ENCODE measurements at places on chromosomes 1 and 21.

DNA sequence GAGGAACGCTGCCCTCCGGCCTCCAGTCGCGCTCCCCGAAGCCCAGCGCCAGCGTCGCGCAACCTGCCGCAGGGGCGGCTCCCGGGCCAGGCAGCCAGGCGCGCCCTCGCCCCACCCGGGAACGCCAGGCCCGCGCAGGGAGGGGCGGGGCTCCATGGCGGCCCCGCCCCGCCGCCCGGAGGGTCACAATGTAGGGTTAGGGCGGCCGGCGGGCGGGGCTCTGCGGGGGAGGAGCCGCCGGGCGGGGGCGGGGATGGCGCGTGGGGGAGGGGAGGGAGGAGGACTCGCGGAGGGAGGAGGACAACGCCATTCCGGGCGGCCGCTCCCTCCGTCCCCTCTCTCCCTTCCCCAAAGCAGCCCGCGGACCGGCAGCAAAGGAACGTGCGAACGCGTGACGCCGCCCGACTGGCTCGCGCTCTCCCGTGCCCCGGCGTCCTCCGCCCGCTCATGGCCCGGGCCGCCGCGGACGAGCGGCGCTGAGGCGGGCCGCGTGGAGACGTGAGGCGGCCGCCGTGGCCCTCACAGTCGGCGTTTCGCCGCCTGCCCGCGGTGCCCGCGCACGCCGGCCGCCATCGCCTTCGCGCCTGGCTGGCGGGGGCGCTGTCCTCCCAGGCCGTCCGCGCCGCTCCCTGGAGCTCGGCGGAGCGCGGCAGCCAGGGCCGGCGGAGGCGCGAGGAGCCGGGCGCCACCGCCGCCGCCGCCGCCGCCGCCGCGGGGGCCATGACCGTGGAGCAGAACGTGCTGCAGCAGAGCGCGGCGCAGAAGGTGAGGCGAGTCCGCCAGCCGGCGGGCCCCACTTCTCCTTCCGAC is at the start of gene USP25:
Gene USP25 (plus strand): TSS at position 309 of the 810 bp plus-strand sequence. CDS start 412 bp downstream, at position 721.
- peak; percentile 86 for DNase-seq

DNA sequence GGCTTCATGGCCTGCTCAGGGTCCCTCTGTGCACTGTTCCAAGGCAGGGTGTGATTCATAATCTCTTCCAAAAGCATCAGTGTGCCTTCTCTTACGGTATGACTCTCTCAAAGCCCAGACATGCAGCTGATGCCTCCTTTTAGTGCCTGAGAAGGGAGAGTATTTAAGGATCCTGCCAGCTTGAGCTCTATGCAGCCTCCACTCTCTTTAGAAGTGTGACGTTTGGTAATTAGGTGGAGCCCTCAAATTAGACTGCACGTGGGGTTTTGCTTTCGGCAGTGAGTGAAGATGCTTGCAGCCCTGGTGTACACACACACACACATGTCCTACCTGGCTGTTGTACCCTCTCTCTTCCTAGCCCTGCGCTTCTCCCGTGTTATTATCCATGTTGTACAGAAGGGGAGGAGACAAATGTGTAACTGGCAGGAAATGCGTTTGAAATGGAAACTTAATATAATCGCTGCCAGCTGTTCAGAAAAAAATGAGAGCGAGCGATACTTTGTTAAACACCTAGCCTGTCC is 2.6 kb upstream of the C1orf174 start:
- DNase-seq: no peak

GRCh38 chr1:90313778-90314177 is 318.9 kb downstream of the ZNF326 start:
- no peak for DNase-seq

DNA sequence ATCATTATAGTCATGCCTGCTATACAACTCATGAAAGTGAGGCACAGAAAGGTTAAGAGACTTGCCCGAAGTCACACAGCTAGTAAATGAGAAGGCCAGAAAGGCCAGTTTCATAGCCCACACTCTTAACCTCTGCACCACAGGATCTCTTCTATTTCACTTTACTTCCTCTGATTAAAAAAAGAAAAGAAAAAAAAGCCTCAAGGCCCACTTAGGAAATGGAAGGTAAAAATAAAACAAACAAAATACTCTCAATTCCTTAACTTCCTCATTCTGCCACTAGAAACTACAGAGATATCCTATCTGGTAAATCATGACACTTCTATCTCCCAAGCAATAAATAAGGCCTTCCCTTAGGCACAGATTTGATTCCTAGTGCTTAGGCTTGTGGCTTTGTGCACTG is 7.6 kb upstream of the ENAH start:
- no peak for DNase-seq

DNA sequence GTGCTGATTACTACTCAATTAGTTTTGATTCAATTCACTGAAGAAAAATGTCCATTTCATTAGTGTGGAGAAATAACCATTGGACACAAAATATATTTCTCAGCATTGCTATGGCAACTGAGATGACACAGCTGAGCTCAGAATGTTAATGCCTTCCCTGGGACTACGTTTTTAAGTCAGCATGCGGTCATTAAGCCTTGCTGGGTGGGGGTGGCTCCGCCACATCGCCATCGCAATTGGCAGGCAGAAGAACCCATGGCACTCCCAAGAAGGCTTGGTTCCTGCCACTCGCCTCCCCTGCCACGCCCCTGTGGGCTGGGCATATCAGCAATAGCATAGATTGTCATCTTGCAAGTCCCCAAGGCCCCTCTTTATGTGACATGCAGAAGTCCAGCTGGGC is 256.7 kb upstream of the CAMK1G start:
- DNase-seq: no peak

DNA sequence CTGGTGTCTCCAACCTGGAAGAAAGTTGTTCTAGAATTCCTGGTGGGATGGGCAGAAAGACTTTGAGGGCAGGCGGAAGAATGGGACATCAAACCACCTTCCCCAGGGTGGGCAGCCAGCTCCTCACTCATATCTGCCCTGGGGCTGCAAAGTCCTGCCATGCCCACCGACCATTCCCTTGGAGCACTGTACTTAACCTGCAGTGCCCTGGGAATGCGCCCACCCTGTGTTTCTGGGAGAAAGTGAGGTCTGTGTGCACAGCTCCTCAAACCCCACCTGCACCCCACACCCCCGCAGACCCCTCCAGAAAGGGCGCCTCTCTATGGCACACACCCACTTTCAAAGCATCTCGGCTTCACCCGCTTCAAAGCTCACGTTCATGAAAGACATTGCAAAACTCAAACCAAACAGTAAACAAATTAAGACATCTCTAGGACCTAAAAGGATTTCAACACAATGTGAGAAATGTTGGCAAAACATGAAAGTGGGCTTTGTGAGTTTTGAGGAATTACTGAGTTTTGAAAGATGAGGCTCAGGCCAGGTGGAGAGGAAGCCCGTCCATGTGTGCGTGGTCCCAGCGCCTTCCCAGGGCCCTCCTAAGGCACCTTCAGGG is 25.1 kb downstream of the KRTAP10-1 start:
- no peak for DNase-seq

DNA sequence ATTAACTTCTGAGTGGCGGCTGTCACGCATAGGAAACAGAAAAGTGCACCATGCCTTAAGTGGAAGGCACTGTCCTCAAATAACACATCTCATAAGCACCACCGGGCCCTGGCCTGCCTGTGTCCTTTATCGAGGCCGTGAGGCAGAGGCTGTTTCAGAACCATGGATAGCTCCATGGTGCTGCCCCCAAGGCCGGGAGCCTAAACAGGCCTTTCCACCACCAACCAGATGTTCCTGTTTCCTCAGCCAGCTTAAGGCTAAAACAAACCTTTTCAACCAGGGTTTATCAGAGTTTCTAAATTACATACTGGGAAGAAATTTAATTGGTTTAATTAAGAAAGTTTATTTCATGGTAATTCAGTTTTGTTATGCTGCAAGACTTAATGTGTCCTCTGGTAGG is 114.4 kb downstream of the DMRTA2 start:
- peak; percentile 88 for DNase-seq

- no peak for DNase-seq
Measured at GRCh38 chr1:116874733-116875249, 34.9 kb upstream of the PTGFRN start.

DNA sequence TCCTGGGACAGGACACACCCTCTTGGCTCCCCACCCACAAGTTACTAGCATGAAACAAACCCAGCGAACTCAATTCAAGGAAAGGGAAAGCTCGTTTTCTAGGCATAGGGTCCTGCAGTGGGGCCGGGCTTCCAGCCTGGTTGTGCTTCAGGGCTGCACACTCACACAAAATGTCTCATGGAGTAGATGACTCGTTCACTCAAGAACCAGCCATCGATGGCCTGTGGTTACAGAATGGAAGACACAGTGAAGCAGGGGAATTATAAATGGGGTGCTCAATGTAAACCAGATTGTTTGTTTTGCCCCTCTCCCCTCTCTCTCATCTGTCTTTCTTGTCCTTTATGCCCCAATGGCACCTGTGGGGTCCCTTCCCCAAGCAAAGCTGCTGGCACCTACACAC is 56.0 kb upstream of the COX20 start:
- DNase-seq: no peak

DNA sequence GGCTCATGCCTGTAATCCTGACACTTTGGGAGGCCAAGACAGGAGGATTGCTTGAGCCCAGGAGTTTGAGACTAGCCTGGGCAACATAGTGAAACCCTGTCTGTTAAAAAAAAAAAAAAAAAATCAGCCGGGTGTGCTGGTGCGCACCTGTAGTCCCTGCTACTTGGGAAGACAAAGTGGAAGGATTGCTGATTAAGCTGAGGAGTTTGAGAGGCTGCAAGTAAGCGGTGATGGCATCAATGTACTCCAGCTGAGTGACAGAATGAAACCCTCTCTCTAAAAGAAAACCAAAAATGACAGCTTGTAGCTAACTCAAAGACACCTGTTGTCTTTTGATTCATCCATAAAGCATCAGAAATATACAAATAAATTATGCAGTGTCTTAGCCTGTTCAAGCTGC is 31.8 kb downstream of the SIPA1L2 start:
- DNase-seq: no peak

DNA sequence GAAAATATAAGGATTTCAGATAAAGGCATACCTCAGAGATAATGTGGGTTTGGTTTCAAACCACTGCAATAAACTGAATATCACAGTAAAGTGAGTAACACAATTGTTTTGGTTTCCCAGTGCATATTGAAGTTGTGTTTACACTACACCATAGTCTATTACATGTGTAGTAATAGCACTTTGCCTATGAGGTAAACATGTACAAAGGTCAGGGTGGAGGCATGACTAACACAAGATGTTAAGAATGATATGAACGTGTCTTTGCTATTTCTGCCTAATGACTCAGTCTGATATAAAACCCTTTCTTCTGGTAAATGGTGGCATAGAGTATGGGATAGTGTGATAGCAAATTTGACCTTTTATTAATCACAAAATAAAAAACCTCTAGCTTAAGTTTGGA is 621.5 kb upstream of the ADGRL2 start:
- DNase-seq: no peak

DNA sequence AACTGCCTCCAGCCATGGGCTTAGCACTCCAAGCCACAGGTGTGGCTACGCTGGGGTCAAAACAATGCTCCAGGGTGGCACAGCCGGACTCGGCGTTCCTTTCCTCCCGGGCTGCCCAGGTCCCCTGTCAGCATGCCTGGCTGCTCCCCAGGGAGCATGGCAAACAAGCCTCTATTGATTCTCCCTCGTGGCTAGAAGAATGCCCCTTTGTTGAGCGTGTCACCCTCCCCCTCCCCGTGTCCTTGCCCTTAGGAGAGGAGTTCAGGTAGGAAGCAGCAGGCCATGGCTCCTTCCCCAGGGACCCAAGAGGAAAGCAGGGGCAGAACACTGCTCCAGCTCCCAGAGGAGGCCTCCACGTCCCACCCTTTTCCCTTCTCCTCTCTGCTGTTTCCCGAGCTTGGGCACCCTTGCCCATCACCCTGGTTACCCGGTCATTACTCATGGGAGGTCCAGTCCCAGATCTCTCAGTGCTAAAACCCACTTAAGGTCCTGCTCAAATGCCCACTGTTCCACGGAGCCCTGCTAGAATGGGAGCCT is 57.4 kb upstream of the CITED4 start:
- no peak for DNase-seq

GRCh38 chr1:22892789-22893188 is 79.9 kb downstream of the LACTBL1 start:
- no peak for DNase-seq

GRCh38 chr1:169108863-169109560 is 2.5 kb downstream of the ATP1B1 start:
- DNase-seq: peak; percentile 46

GRCh38 chr1:239914751-239915231 is 176.9 kb upstream of the FMN2 start:
- DNase-seq: peak; percentile 66

GRCh38 chr1:182723200-182723599 is 38.8 kb upstream of the RGS8 start:
- no peak for DNase-seq

DNA sequence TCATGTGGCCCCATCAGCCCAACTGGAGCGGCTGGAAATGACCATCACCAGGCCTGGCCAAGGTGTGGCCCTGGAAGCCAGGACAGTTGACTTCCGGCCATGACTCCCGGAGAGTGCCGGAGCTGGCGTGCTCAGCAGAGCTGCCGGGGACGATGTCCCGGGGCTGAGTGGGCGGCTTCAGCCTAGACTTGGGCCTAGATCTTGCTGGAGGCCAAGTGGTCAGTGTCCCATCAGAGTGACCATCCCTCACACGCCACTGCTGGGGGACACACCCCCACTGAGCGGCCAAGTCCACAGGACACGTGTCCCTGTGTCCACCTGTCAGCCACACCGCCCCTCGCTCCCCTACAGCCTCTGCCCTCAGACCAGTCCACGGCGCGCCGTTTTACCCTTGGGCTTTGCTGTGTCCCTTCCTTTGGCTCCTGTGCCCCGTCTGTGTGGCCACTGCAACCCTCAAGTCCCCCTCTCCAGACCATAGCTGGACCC is 4.0 kb downstream of the FAAP20 start:
- no peak for DNase-seq

GRCh38 chr1:156463874-156464273 is 36.7 kb downstream of the MEF2D start:
- peak; percentile 61 for DNase-seq

DNA sequence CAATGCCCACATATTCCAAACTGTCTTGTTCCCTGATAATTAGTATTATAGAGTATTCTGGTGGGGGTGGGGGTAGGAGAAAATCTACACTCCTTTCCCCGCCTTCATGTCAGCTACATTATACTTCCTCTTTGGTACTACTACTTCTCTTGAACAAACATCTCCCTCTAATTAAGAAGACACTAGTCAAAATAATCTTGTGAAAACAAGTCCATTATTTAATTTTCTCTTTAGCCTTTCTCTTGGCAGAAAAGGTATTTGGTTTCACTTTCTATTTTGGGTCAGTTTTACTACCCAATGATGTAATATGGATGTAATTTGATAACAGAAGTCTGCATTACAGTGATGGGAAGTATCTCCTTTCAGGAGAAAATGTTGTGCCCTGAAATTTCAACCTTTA is 22.5 kb downstream of the NTMT2 start:
- DNase-seq: no peak

- peak; percentile 87 for DNase-seq
Measured at GRCh38 chr1:157992031-157992832, 1.2 kb upstream of the KIRREL1 start.
